AG10803 (cell line): ENCODE measurements at places on chromosomes 12 and 14.

GRCh38 chr12:74906224-74906623 lies 303.4 kb downstream of the KCNC2 start:
- no peak for DNase-seq

- no peak for DNase-seq
These were observed 192.2 kb upstream of the C14orf180 start for GRCh38 chr14:104387022-104388010.

- no peak for DNase-seq
These were observed 42.2 kb downstream of the SMUG1 start for GRCh38 chr12:54146506-54147145.

DNA sequence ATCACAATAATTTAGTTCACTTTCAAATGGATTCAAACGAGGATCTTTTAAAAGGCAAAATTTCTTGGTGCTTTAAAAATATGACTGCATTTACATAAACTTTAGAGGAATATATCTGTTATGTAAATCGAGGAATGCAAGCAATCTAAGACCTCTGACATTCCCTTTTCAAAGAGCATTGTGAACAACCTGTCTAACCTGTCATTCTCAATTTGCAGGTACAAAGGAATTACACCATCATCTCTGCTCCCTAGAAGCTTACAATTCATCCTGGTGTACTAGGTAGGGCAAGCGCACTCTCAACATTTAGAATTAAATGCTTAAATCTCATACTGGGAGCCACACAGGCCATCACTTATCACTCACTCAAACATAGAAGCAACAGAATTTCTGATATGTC lies 35.6 kb downstream of the BMP4 start:
- no peak for DNase-seq
